T-helper 17 cell (primary cell): ENCODE measurements at places on chromosomes 16 and 17.

DNA sequence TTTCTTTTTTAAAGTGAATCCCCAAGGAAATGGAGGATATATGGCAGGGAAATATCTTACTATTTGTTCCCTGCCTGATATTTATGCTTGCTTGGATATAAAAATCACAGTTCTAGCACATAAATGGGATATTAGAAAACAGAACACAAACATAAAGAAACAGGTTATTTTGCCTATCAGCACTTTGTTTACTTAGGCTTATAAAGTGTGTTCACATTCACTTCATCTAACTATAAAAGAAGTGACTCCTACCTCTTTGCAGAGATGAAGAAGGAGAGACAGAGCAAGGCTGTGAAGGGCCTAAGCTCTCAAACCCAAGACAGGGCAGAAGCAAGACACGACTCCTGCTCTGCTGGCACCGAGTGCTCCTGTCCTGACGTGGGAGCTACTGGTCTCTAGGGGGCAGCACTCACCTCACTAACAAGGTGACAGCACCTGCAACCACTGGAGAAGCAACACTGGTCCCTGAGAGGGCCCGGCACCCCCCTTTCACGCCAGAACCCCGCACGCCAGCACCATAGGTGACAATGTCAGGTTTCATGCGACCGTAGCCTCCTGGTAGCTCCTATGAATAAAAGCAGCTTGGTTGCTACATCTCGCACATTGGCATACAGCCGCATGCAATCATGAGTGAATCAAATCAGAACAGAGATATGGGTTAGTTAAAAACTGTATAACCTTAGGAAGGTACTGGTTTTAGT, 32.0 kb downstream of the MBTPS1 start:
- DNase-seq = peak; percentile 51

DNA sequence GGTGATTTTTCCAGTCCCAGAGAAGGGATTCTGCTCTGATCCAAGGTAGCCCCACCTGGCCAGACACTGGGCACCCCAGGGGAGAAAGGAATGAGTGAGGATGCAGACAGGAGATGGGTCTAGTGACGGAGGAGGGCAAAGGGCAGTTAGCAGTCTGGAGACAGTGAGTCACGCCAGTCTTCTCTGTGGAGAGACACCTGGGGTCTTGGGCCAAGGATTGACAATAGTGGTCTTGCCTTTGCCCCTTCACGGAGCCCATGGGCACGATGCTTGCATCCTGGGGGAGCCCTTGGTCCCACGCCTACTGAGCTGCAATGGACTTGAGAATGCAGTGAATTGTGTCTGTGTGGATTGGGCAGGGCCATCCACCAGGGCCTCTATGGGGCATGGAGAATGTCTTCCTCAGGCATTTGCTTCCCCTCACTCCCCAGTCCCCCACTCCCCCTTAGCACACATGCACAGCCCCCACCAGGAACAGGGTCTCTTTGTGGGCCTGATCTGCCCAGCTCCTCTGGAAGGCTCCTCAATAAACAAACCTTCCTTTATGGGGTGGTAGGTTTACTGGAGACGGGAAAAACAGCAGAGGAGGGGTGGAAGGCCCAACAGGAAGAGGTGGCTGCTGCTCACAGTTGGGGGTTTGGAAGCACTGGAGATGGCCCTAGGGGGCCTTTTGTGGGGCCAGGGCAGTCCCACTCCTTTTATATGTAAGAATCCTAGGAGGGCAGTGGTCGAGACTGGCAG, 1.4 kb downstream of the CHAD start:
- no peak for DNase-seq

DNA sequence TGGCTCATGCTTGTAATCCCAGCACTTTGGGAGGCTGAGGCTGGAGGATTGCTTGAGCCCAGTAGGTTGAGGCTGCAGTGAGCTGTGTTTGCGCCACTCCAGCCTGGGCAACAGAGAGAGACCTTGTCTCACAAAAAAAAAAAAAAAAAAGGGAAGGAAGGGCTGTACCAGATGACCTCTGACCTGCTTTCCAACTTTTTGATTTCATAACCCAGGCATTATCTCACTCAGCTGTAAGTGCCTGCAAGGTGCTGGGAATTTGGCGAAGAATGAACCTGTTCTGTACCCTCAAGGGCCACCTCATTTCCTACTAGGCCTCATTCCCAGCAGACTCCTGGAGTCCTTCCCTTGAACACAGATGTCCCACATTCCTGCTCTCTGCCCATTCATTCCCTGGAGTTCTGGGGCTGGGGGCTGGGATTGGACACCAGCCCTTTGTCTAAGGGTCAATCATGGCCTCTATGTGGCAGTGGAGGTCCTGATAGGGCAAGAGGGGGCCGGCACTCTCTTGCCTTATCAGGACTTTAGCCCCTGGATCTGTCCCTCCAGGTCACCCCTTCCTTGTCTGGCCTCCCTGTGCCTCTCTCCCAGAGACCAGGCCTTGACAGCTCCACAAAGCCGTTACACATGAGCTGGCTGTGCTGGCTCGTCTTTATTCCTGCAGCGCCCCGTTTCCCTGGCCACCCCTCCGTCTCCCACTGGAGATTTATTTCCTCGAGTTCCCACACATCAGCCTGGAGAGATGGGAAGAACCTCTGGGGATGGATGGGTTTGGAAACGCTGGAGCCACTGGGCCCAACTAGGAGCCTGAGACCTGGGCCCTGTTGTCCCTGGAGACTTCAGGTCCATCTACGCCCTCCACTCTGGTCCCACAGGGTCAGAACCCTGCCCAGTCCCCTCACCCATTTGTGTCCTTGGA, 821 bp upstream of the GFAP start:
- no peak for DNase-seq

GRCh38 chr16:10831894-10832886, 13.6 kb upstream of the TVP23A start:
- DNase-seq = no peak

DNA sequence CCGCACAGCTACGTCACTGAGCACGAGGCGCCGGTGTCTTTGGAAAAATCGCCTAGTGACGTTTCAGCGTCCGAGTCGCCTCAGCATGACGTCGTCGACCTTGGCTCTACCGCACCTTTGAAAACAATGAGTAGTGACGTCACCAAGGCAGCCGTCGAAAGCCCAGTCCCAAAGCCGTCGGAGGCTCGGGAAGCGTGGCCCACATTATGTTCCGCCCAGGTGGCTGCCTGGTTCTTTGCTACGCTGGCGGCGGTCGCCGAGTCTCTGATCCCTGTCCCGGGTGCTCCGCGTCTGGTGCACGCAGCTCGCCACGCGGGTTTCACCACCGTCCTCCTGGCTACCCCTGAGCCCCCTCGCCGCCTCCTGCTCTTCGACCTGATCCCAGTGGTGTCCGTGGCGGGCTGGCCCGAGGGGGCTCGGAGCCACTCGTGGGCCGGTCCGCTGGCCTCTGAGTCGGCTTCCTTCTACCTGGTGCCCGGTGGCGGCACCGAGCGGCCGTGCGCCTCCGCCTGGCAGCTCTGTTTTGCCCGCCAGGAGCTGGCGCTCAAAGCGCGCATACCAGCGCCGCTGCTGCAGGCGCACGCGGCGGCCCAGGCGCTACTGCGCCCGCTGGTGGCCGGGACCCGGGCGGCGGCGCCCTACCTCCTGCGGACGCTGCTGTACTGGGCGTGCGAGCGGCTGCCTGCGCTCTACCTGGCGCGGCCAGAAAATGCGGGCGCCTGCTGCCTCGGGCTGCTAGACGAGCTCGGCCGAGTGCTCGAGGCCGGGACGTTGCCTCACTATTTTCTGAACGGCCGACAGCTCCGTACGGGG, 1.5 kb downstream of the TMEM102 start:
- DNase-seq = peak; percentile 80

- no peak for DNase-seq
These were observed 76.6 kb upstream of the TNRC6A start for GRCh38 chr16:24652803-24653202.

DNA sequence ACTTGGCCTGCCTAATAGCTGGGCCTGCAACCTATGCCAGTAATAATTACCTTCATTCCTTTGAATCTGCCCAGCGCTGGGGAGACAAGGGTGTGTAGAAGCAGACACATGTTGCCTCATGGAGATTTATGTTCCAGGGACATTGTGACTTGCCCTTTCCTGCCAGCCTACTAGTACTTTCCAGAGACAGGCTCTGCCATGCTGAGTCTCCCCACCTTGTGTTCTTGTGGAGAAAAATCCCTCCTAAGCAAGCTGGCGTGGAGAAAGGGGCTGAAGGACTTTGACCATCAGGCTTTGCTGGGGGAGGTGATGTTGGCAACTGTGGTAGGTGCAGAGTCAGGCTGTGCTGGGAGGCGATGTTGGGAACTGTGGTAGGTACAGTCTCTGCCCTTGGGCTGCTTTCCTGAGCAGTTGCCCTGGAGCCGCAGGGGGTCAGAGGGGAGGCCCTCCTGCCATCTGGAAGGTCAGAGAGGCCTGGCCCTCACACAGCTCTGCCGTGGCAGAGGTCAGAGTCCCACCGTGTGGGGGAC, 4.0 kb downstream of the KSR1 start:
- no peak for DNase-seq

DNA sequence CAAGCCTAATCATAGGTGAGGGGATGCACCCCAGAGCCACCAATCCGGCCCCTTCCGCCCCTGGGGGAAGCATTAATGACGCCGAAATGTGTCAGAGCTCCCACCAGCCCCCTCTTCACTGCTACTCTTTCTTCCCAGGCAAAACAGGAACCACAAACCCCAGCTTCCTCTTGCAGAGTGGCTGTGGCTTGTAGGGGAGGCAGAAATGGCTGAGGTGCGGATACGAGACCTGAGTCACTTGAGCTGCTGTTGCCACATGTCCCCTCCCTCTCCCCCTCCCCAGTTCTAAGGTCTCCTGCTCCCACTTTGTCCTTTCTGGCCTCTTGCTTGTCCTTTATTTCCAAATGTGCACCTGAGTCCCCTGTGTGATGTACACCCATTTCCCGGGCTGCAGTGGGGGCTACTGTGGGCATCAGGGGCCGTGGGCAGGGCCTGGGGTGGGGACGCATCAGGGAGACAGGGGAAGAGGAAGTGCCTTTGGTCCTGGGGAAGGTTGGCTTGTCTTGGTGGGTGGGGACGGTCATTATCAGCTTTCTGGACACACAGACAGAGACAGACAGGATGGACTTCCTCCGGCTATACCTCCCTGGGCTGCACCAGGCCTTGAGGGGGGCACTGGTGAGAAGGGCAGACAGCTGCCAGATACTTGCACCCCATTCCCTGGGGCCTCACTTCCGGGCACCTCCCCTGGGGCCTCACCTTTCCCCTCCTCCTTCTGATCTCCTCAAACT, at the start of gene APOBR:
APOBR (plus strand) TSS at position 523 of the 731 bp plus-strand sequence; CDS start at position 562, 39 bp downstream.
- DNase-seq = peak; percentile 84

- no peak for DNase-seq
These were observed 204.9 kb downstream of the LGALS9B start for GRCh38 chr17:20262226-20263114.

DNA sequence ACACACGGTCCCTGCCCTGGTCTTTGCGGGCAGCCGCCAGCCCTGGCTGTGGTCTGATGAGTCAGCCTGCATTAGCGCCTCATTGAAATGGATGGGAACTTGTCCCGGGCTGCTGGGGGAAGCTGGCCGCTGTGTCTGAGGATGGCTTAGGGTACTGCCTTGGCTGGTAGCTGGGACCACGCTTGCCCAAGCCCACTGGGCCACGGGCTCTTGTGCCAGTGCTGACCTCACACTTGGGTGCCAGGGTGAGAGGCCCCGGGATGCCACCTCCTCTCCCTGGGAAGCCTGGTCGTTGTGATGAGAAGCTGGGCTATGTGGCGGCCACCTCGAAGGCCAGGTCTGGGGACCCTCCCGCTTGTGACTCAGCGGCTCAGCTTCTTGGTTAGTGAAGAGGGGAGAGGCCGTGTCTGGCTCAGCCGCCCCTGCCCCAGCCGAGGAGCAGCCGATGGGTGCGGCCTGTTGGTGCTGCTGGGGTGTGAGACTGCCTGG, 10.7 kb downstream of the CACNA1H start:
- DNase-seq = no peak

- DNase-seq = no peak
These were observed 120.3 kb upstream of the CHMP6 start for GRCh38 chr17:80871341-80871740.

- DNase-seq = peak; percentile 28
These were observed 1.1 kb upstream of the ZNF200 start for GRCh38 chr16:3235856-3236669.

- no peak for DNase-seq
These were observed 46.7 kb downstream of the C17orf67 start for GRCh38 chr17:56786989-56787482.

- no peak for DNase-seq
These were observed 160.6 kb downstream of the MAF start for GRCh38 chr16:79439901-79440300.

DNA sequence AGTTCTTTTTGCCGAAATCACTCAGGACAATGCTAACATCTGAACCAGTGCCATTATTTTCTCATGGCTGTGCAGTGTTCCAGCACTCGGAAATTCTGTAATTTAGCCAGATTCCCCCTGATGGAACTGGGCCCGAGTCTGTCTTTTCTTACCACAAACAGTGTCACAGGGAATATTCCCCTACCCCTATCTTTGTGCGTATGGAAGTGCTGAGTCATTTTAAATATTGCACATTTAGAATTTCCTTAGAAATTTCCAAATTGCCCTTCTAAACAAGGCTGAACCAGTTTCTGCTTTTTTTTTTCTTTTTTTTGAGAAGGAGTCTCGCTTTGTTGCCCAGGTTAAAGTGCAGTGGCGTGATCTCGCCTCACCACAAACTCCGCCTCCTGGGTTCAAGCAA, 88.0 kb upstream of the CREBBP start:
- DNase-seq = no peak

GRCh38 chr17:45130681-45131615, 1.4 kb downstream of the PLCD3 start:
- no peak for DNase-seq

- DNase-seq = no peak
These were observed 5.4 kb upstream of the PNPO start for GRCh38 chr17:47935961-47936360.

DNA sequence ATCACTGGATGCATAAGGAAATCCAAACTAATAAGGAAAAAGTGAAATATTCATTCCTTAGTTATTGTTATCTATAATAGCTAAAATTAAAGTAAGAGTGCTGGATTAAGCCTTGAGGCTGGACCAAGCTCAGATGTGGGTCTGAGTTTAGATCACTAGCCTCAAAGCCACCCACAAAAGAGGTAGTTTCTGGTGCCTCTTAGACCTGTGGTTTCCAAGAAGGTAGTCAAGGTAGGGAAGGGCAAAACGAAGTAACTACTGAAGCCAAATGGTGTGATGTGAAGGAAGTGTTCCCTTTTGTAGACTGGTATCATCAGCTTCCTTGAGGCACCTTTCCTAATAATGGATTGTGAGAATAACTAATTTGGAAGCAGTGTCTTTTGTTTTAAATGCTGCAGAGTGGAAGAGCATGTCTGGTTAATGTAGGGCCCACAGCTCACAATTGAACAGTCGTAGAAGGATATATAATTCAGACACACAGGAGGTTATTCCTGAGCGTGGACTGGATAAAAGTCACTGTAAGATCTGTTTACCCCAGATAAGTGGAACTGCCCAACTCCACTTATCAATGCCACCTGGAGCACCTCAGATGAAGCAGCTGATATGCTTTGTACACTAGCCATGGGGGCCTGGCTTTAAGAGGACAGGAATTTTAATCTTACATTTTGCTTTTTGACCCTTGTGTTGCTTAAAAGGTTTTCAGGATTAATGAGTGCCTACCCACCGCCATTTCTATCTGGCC, 31.7 kb upstream of the LCMT1 start:
- no peak for DNase-seq

- no peak for DNase-seq
These were observed 21.8 kb upstream of the CACNG4 start for GRCh38 chr17:66942451-66943264.
